ENCODE measurements at places on chromosomes 6 and 20.

DNA sequence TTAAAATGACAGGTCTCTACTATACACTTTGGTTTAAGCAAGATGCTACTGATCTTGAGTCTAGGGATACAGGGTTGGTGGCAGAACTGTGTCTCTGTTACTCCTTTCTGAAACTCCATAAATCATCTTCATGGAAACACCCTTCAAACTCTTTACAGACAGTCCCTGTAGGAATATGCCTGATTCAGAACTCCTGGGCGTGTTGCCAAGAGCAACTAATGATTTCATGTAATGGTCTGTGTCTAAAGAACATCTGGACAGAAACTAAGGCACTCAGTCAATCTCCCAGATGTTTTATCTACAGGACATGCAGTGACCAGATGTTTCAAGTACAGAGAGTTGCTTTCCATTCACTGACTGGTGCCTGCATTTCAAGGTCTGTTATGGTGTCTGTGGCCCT, 464.4 kb upstream of the CHD6 start:
- no peak for DNase-seq

DNA sequence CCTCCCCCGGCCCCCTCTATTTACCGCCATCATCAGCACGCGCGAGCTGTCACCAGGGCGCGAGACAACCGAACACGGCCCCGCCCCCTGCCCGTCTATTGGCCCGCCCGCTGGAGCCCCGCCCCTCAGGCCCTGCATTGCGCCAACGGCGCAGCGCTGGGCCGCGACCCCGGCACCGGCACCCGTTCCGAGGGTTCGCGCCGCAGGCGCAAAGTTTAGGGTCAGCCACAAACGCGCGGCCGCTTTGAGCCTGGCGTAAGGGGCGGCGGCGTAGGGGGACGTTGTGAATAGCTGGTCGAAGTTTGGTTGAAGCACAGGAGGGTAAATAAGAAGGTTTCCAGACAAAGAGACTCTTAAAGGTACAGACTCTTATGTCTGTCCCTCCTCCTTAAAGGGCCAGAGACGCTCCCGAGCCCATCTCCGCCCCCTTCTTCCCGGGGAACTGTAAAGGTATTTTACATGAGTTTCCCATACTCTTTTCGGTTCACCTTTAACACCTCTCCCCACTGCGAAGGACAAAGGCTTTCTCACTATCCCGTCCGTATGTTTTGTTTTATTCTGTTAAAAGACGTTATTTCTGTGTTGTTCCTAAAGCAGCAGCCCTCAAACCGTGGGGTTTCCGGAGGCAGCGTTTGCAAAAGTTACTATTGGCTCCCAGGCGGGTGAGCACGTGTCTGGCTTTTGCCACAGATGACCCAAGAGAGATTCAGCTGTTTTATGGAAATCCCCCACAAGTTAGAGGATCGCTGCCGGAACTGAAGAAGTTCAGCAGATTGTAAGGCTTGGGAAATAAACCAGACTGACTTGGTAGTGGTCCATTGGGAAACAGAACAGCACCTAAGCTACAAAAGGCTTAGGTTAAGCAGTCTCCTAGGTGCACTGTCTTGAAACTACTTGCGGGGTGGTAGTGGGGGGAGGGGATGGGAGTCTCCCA, at the start of gene USP49:
USP49 (minus strand) TSS at position 76 of the 934 bp plus-strand sequence. CDS start 88,392 bp downstream, outside the sequence.
- peak; percentile 91 for DNase-seq

DNA sequence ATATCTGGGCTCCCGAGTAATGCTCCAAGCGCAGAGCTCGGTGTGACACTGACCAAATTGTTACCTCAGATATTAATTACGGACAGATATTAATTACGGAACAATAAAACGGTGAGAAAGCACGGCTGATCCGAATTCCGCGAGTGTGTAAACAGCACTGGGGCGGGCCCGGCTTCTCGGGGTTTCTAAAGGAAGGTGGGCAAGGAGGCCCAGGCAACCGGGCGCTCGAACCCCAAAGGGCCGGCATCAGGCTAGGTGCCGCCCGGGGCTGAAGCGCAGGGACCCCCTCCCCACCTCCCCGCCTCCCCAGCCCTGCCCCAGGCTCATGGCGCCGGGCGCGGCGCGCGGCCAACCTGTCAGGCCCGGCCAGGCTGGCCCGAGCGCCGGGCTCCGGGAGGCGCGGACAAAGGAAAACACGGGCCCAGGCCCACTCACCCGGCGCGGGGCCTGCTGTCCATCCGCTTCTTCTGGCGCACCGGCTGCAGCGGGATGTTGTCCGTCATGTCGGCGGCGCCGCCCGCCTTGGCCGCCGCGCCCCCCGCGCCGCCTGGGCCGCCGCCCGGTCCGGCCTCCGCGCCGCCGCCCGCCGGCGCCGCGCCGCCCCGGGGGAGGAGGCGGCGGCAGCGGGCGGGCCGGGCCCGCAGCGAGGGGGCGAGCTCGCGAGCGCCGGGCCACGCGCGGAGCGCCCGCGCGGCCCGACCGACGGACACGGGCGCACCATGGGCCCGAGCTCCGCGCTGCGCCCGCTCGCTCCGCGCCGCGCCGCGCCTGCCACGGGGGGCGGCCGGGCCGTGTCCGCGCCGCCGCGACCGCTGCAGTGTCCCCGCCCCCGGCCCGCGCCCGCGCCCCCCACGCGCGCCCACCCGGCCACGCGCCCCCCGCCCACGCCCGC, at the start of gene ATP9A:
ATP9A (minus strand) TSS at position 524 of the 892 bp plus-strand sequence; CDS start at position 503, 21 bp downstream.
- DNase-seq = no peak

GRCh38 chr20:32772046-32772445, 9.9 kb downstream of the DNMT3B start:
- no peak for DNase-seq

- no peak for DNase-seq
Observed at GRCh38 chr20:4651536-4651935, 70.2 kb upstream of the PRND start.

GRCh38 chr6:111973118-111973761, 80.7 kb upstream of the CCN6 start:
- no peak for DNase-seq

DNA sequence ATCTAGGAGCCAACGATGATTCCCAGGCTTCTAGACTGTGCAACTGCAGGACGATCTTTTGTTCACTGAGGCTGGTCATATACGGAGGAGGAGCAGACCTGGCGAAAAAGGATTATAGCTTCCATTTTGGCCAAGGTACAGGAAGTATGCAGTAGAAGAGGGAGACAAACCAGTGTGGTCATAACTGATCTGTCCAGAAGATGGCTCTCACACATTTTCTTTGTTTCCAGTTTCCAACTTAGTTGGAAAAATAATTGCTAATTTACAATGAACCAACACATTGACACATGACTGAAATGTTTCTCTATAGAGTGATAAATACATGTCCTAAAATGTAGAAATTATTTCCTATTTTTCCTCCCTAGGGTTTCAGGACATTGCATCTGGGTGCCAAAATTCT, 364.1 kb upstream of the BTBD3 start:
- DNase-seq = no peak

GRCh38 chr6:12478921-12479320, 188.8 kb downstream of the EDN1 start:
- DNase-seq = no peak
